ENCODE measurements at places on chromosomes 12 and 14.

DNA sequence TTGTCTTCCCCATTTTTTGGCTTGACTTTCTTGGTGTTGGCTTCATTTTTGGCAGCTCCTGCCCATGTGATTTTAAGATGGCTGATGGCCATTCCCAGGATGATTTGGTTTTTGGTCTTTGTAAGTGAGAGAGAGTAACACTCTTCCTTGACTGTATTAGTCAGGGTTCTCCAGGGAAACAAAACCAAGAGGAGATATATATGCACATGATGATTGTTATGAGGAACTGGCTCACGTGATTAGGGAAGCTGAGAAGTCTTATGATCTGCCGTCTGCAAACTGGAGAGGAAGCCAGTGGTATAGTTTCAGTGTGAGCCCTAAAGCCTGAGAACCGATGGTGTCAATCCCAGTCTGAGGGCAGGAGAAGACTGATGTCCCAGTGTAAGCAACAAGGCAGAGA, 146.6 kb downstream of the NRXN3 start:
- DNase-seq, result no peak

GRCh38 chr12:1851151-1851701, 30.9 kb downstream of the LRTM2 start:
- DNase-seq, result no peak

DNA sequence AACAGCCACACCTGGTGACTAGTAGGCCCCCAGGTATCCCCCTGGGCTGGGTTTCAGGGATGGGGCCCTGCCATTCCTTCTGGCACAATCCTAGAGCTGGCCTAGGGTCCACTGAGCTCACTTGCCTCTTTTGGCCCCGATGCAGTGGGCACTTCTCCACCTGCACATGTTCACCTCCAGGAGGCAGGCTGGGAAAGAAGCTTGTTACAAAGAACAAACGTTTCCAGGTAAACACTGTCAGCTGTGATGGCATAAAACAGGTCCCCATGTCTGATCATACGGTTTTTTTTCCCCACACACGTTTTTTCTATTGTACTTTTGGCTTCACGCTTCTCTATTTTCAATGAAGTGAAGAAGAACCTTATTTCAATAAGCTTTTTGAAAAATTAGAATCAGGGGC, 15.8 kb upstream of the HVCN1 start:
- no peak for DNase-seq

- no peak for DNase-seq
Measured at GRCh38 chr12:42235426-42235825, 2.6 kb downstream of the YAF2 start.

DNA sequence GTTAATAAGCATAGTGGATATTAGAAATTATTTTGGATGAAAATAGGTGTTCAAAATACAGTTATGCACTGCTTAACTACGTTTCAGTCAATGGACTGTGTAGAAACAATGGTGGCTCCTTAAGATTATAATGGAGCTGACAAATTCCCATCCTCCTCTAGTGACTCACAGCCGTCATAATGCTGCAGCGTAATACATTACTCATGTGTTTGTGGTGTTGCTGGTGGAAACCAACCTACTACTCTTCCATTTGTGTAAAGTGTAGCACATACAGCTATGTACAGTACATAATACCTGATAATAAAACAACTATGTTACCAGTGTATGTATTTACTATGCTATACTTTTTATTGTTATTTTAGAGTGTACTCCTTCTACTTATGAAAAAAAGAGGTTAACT, 111.2 kb upstream of the TMCC3 start:
- DNase-seq, result no peak

DNA sequence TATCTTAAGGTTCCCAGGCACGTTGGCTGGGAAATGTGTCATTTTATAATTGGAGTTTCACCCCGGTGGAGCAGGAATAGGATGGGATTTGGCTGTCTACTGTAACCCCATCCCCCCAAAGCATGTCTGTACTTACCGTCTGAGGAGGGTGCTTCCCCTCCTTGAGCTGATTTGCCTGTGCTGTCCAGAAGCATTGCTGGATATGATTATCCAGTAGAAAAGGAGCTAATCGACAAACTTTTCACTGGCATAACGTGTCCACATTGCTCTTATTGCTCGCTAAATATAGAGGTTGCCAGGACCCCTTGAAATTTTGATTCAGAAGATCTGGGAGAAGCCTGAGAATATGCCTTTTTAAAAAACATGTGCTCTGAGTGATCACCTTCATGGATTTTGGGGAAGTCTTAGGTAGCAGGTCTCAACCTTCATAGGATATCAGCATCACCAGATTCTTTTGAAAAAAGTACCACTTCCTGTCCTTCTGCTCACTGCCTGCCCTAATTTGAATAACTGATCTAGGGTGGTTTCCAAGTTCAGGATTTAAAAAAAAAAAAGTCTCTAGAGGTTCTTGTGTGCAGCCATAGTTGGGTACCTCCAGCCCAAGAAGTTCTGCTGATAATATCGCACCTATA, 80.4 kb upstream of the KCNA1 start:
- DNase-seq, result no peak

GRCh38 chr12:113244478-113244958, 23.3 kb downstream of the TPCN1 start:
- DNase-seq, result no peak

GRCh38 chr12:122844366-122844971, 9.2 kb downstream of the HIP1R start:
- no peak for DNase-seq

GRCh38 chr12:105480162-105480561, 149.7 kb downstream of the C12orf75 start:
- DNase-seq, result no peak
